RCC 7860 (cell line): ENCODE measurements at places on chromosomes 3 and 15.

DNA sequence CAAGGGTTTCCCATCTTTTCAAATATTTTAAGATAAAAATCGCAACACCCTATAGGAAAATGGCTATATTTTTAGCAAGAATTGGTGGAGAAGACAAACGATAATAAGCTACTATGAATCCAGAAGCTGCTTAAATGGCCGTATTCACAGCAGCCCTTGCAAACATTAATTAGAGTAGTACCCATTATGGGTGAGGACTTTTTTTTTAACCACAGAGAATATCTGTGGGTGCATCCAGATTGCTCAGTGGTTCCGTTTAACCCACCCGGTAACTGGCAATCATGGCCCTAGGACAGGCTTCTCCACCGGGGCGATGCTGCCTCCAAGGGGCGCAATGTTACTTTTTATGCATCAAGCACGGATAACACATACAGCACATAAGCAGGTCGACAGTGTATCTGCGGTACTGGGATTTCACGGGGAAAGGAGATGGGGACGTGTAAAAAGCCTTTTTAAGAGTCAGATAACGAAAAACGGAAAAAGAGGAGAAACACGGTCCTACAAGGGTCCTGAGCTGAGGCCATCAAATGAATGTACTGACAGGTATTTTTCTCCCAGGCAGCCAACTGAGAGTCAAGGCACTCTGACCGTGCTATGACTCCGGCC lies 968 bp upstream of the TMEM266 start:
- no peak for DNase-seq

GRCh38 chr3:31289584-31289983 lies 243.1 kb upstream of the STT3B start:
- DNase-seq = no peak

DNA sequence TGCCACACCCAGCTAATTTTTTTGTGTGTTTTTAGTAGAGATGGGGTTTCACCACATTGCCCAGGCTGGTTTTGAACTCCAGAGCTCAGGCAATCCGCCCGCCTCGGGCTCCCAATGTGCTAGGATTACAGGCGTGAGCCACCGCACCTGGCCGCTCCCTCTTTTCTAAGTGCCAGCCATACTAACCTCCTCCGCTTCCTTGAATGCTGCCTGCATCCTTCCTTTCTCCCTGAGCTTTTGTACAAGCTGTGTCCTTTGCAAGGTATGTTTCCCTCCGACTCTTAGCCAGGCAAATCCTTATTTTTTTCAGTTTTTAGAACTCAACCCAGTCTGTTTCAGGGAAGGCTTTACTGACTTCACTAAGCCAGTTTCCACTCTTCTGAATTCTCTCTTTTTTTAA lies 60.6 kb downstream of the NR1D2 start:
- no peak for DNase-seq

GRCh38 chr3:98985431-98985830 lies 83.9 kb upstream of the DCBLD2 start:
- DNase-seq = no peak

- no peak for DNase-seq
These were observed 87.5 kb downstream of the PIK3CB start for GRCh38 chr3:138747225-138747624.

DNA sequence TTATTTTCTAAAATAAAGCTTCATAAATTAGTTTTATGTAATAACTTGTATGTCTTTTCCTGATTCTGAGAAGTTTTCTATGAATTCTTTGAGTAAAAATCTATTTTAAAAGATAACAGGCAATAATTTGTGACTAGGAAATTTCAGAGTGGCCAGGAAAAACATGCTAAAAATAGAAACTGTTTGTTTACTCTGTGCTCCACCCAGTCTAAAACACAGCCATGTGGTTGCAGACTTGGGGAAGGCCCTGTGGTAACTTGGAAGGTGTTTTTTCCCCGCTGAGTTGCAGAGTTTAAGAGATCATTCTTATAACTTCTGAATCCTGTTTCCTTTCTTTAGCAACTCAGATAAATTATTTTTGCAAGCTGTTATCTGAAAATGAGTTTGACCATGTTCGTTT lies 21.9 kb downstream of the PLCL2 start:
- DNase-seq = no peak

- no peak for DNase-seq
These were observed 86.6 kb downstream of the CHRD start for GRCh38 chr3:184466413-184466960.

GRCh38 chr3:71554649-71555048 lies 28.9 kb downstream of the FOXP1 start:
- DNase-seq = no peak

DNA sequence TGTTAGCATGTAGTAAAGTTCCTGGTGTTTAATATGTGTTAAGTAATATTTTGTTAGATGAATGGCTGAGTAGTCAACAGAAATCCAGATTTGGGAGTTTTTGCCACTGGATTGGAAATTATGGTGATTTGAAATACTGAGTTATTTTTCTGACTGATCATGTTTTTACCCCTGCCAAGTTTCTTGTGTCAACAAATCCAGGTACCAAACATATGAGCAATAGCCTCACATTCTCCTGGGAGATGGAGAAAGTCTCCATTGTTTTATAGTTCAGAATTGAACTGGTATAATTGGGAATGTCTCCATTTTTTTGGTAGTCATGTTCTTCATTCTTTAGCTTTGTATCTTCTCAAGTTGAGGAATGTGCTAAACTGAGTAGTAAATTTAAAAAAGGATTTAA lies 767.2 kb upstream of the LMCD1 start:
- DNase-seq = no peak

DNA sequence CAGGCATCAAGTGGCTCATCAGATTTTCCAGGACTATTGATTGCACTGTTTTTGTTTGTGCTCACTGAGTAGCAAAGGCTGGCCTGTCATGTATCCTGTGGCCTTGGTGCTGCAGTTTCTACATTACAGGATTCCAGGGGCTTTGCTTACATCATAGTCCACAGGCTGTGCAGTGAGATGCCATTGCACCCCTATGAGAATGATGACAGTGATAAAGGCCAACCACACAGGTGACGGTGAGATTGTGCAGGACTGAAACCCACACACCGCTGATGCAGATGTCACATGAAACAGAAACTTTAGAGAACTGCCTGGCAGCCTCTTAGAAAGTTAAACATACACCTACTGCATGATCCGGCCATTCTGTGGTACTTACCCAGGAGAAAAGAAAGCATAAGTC lies 195.0 kb upstream of the UBE3A start:
- DNase-seq = no peak

DNA sequence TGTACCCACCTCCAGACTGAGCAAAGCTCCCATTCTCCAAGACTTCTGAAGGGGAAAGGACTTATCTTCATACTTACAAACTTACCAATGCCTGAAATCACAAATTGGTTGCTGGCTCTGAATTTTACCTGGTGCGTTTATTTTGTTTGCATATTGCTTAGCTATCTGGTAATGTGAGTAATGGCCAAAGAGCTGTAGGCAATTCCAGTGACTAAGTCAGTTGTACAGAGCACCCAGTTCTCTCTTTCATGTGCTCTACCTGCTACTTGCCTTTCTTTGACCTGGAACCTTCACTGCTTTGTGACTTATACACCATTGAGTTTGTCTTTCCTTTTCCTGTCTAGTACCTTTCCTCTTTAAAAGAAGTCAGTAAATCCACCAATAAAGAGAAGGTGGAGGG lies 755.9 kb upstream of the LMCD1 start:
- DNase-seq = no peak

DNA sequence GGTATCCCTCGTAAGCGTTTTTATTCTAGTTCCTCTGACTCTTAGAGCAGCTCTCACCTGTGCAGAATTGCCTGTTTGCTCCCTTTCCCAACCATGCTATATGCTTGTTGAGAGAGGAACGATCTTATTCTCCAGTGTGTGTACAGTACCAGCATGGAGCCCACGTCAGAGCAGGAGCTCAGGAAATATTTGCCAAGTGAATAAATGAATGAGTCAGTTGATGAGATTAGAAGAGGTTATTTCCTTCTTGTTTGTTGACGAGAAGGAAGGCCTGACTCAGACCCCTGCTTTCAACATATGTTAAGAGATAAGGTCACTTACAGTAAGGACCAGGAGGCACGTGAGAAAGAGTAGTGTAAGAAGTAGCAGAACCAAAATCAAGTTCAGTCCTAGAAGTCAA lies 106.3 kb upstream of the ABHD17C start:
- DNase-seq = peak; percentile 44

GRCh38 chr3:194851254-194851653 lies 165.6 kb downstream of the FAM43A start:
- no peak for DNase-seq

GRCh38 chr3:88211096-88211890 lies 61.5 kb downstream of the C3orf38 start:
- DNase-seq = no peak

- DNase-seq = no peak
These were observed 379.2 kb downstream of the LPP start for GRCh38 chr3:188533172-188533571.
